ENCODE measurements at places on chromosomes 4 and X.

- no peak for DNase-seq
These were observed 80.5 kb upstream of the PPARGC1A start for GRCh38 chr4:23970201-23970850.

DNA sequence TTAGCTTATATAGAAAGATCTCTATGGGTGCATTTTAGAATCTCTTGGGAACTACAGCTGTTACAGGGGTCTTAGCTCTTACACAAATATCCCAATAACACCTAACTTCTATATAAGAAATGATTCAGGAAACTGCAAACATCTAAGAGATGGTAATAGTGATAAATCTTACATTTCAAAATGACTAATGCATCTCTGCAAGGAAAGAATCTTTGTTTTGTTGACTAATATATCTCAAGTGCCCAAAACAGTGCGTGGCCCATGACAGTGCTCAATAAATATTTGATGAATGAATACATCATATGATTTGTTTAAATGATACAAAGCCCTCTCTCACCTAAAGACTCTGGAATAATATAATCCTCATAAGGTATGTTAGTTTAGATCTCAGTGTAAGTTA lies 47.5 kb downstream of the CENPE start:
- no peak for DNase-seq

- peak; percentile 23 for DNase-seq
These were observed 381.3 kb upstream of the INTU start for GRCh38 chr4:127251423-127251822.

GRCh38 chr4:31375936-31376335 lies 655.8 kb downstream of the PCDH7 start:
- no peak for DNase-seq

GRCh38 chrX:110008011-110008635 lies 5.2 kb downstream of the TMEM164 start:
- DNase-seq, result no peak

DNA sequence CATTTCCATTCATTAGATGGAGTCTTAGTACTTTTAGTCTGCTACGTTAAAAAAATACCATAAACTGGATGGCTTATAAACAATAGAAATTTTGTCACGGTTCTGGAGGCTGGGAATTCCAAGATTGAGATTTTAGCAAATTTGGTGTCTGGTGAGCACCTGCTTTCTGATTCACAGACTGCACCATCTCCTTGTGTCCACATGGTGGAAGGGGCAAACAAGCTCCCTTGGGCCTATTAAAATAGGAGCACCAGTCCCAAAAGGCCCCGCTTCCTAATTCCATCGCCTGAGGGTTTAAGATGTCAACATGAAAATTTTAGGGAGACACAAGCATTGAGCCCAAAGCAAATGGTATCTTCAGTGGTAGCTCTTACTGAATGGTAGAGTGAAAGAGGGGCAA lies 120.5 kb upstream of the MAP9 start:
- no peak for DNase-seq

DNA sequence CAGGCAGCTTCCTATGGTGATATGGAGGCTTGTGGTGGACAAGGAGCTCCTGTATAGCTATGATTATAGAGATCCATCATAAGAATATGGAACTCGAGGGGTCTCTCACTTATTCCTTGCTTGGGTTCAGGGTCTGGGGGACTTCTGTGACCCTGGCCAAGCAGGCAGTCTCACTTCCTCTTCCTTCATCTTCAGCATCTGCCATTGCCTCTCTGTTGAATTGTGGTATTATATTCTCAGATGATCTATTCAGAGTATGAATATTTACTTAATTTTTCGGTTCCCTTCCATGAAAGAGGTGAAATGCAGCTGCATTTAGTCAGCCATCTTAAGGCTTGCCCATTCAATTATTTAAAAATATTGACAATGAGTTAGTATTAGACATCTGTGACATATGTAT lies 292.9 kb downstream of the SPIN4 start:
- no peak for DNase-seq

DNA sequence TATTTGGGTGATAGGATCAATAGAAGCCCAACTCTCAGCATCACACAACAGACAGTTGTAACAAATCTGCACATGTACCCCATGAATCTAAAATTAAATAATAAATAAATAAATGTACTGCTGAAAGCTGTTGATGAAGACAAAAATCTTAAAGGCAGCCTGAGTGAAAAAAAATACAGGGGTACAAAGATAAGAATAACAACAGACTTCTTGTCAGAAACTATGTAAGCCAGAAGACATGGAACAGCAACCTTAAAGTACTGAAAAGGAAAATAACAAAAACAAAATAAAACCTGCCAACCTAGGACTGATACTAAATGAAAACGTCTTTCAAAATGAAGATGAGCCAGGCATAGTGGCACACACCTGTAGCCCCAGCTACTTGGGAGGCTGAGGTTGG lies 25.0 kb upstream of the PDLIM5 start:
- DNase-seq, result no peak

DNA sequence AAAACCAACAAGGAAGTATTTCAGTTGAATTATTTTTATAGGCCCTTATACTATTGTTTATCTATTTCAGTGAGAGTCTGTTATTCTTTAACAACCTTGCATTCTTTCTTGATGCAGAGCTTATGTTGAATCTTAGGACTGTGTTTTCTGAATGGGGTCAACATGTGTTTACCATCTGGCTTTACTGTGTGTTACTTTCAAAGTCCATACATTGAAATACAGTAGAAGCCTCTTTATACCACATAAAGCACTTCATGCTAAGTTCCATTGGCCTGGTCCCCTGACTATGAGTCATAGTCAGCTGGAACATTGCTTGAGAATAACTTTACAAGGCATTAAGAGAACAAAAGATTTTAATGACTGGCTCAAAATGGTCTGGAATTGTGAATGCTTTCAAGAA lies 152.6 kb downstream of the GASK1B start:
- DNase-seq, result peak; percentile 69

GRCh38 chr4:82275431-82276331 lies 98.1 kb downstream of the HNRNPD start:
- no peak for DNase-seq

DNA sequence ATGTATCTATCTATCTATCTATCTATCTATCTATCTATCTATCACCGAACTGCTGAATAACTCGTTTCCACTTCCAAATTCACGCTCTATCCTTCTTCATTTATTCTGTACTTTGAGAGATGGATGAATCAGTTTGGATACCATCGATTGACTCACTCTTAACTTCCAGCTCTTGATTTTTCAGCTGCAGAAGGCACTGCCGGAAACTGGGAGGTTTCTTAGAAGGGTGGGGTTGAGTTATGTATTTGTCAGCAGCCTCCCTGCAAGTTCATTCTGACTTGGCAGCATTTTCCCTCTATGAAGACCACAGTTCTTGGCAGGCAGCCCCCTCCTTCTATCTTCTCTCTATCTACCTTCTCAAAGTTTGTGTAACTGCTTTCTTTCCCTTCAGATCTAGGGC lies 112.0 kb upstream of the MAGEB18 start:
- no peak for DNase-seq

GRCh38 chr4:83708500-83709175 lies 172.7 kb downstream of the GPAT3 start:
- DNase-seq, result no peak

GRCh38 chrX:124098089-124098488 lies 136.6 kb downstream of the STAG2 start:
- DNase-seq, result no peak

- peak; percentile 50 for DNase-seq
These were observed 204.2 kb upstream of the IL15 start for GRCh38 chr4:141432000-141432712.

GRCh38 chr4:40423735-40424134 lies 88.6 kb downstream of the CHRNA9 start:
- no peak for DNase-seq

DNA sequence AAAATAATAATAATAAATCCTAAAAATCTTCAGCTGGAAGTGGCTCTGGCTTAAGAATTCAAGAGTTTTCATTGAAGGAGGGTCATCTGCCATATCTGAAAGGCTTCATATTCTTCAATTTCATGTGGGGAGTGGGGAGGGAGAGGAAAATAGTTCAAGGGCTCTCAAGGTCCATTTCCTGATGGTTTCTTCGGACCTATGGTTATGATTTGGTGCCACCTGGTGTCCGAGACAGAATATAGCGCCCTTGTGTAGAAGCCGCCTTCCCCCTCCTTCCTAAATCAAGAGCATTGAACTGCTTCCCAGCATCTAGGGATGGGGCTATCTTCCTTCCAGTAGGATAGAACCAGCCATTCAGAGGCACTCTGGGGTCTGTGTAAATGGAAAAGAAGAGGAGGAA lies 34.3 kb downstream of the NLGN3 start:
- no peak for DNase-seq

DNA sequence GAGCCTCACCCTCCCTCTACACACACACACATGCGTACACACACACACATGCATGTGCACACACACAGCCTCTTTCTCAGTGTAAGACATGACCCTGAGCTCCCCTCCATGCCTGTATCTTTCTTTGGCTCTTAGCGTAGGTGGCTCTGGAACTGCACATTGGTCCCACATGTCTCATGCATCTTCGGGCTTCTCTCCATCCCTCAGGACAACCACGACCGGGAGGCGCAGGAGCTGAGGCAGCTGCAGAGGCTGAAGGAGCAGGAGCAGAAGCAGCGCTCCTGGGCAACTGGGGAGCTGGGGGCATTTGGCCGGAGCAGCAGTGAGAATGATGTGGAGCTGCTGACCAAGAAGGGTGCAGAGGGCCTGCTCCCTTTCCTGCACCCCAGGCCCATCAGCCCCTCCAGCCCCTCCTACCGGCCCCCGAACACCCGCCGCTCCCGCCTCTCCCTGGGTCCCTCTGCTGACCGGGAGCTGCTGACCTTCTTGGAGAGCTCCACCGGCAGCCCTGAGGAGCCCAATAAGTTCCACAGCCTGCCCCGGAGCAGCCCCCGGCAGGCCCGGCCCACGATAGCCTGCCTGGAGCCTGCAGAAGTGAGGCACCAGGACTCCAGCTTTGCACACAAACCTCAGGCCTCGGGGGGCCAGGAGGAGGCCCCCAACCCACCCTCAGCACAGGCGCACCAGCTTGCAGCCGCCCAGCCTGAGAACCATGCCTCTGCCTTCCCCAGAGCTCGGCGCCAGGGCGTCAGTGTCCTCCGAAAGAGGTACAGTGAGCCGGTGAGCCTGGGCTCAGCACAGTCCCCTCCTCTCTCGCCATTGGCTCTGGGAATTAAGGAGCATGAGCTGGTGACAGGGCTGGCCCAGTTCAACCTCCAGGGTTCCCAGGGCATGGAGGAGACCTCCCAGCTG lies 38.6 kb downstream of the FHDC1 start:
- no peak for DNase-seq

- no peak for DNase-seq
These were observed 83.6 kb upstream of the CAMK2D start for GRCh38 chr4:113845138-113845537.

GRCh38 chrX:111503485-111503993 lies 7.9 kb upstream of the SERTM2 start:
- no peak for DNase-seq

DNA sequence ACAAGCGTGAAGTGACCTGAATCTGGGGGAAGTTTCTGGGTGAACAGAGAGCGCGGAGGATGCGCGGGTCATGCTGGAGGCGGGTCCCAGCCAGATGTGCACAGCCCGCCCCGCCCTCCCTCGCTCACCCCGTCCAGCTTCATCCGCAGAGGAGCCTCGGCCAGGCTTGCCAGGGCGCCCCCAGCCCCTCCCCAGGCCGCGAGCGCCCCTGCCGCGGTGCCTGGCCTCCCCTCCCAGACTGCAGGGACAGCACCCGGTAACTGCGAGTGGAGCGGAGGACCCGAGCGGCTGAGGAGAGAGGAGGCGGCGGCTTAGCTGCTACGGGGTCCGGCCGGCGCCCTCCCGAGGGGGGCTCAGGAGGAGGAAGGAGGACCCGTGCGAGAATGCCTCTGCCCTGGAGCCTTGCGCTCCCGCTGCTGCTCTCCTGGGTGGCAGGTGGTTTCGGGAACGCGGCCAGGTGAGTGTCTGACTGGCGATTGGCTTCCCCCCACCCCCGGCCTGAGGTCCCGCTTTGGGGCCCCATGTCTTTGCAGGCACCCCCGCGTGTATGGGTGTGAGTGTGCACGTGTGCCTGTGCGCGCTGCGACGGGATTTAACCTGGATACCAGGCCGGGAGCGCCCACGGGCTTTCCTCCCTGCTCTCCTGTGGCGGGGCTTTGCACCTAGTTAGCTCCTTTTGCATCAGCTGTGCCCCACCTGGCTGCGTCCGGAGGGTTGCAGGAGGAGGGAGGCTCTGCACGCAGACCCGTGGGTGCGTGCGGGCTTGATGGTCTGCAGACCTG lies at the start of gene EGFL6:
TSS of gene EGFL6 (plus strand) at position 123 of the 782 bp plus-strand sequence. CDS start at position 384, 261 bp downstream.
- no peak for DNase-seq

DNA sequence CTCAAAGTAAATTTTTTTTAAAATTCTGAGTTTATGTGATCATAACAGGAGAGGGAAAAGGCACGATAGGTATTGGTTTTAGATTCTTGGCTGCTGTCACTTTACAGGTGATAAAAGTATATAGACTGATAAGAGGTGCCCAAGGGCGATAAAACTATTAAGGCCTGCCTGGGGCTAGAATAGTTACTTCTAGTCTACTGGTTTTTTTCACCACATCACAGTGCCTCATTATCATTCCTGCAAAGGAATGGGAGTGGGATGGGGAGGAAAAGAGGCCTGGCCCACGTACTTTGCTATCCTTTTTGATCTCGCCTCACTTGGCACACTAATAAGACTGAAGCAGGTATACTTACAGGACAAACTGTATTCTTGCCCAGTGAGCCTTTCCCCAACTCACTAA lies 46.6 kb downstream of the CXorf58 start:
- no peak for DNase-seq

DNA sequence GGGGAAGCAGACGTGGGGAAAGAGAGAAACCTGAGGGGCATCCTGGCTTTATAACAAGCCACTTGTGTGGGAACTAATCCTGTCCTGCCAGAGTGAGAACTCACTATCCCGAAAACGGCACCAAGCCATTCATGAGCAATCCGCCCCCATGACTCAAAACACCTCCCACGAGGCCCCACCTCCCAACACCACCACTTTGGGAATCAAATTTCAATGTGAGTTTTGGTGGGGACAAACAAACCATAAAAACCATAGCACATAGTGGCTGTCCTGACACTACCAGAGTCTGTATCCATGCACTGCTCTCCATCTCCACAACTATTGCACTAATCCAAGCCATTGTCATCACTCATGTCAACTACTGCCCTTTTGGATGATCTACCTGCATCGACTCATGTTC lies 28.5 kb upstream of the SEPTIN6 start:
- no peak for DNase-seq

DNA sequence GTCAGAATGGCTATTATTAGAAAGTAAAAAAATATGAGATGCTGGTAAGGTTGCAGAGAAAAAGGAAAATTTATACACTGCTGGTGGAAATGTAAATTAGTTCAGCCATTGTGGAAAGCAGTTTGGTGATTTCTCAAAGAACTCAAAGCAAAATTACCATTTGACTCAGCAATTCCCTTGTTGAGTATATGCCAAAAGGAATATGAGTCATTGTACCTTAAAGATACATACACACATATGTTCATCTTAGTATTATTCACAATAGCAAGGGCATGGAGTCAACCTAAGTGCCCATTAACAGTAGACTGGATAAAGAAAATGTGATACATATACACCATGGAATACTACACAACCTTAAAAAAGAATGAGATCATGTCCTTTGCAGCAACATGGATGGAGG lies 148.2 kb downstream of the COMMD8 start:
- no peak for DNase-seq

GRCh38 chr4:62096881-62097280 lies 896.8 kb downstream of the ADGRL3 start:
- DNase-seq, result no peak

GRCh38 chr4:65670331-65671031 lies at the start of gene EPHA5:
Gene EPHA5 (minus strand): TSS chr4:65670489. CDS start chr4:65669742, 747 bp downstream.
- DNase-seq, result peak; percentile 21

GRCh38 chrX:46737462-46737861 lies 21.5 kb downstream of the SLC9A7 start:
- no peak for DNase-seq
